Activated CD4-positive, alpha-beta T cell treated with anti-CD3 and anti-CD28 coated beads for 36 hours (primary cell): ENCODE measurements at places on chromosomes 16 and 17.
A peak's percentile ranks its signal among the peaks of the same experiment; 100 is the strongest.

GRCh38 chr16:28064706-28065249 is 1.3 kb upstream of the GSG1L start:
- DNase-seq: no peak

DNA sequence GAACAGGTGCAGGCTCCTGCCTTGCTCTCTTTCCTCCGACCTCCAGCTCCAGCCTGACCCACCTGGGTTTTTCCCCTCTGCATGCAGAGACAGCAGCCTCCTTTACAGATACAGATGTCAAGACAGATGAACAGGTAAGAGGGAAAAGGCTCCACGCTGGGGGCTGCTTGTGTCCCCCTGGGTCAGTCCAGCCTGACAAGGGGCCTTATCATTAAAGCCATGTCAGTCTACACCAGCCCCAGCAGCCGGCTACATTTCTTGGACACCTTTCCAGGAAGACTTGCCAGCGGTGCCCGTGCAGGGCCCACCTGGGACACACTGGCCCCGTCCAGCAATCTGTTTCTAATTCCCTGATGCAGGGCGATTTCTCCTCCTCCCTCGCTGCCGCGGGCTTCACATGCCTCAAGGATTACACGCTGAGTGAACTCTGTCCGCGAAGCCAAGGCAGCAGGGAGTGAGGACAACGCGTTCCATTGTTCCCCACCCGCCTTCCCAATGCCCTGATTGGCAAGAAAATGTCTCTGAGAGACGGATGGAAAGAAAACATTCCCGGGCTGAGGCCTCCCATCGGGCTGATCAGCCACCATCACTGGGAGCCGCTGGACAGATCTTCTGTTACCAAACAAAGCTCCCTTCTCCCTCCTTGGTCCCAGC is 184.7 kb downstream of the C16orf95 start:
- DNase-seq: no peak

GRCh38 chr17:73482894-73483293 is 161.4 kb downstream of the SDK2 start:
- no peak for DNase-seq

DNA sequence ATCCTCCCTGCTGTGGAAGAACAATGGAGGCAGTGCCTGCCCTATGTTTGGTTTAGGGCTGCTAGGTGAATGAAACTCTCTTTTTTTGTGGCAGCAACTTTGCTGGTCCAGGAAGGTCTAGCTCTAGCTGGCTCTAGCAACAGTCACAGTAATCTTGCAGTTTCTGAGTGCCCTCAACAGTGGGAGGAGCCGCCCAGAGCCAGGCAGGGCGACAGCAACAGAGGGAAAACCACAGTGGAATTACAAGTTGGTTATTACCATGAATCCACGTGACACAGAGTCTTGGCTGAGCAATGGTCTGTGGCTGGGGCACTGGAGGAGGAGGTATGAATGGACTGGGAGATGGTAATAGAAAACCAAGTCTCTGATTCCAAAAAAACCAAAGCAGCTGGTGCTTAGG is 10.3 kb downstream of the HSPB9 start:
- DNase-seq: peak; percentile 71

GRCh38 chr16:2235695-2236336 is 428 bp upstream of the DNASE1L2 start:
- no peak for DNase-seq

DNA sequence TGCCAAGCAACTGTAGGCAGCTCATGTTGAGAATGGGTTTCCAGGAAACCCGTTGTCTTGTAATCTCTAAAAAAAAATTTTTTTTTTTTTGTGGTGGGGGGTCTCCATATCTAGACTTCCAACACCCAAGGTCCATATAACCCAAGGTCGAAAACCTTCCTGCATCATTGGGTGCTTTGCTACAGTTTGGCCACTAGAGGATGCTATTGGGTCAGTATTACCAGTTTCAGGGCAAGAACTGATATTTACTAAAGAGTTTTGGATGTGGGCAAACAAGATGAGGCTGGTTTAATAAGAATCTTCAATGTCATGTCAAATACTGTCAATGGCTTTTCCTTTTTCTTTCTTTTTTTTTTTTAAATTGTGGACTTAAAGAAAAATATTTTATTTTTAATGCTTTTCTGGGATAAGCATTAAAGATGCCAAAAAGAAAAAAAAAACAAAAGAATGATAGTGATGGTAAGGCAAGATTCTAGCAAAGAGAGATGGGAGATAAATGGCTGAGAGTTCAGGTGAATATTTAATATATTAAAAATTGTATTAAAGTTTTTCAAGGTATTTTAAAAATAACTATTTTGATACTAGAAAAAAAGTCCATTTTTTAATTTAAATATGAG is 62.2 kb downstream of the DHRS7C start:
- DNase-seq: no peak

DNA sequence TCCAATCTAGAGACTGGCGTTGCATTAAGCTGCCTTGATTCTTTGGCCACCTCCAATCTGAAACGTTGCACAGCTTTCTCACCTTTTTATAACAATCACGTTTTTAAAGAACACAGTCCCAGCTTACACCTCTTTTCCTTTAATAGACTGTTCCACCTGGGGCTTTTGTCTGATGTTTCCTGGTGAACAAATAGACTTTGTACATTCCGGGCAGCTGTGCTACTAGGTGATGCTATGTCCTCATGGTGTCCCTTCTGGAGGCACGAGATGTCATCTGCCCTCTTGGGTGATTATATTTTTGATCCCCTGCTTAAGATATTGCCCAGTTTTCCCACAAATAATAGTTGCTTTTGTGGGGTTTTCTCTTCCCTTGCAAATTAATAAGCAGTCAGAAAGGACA is 225.5 kb downstream of the SOX9 start:
- no peak for DNase-seq

DNA sequence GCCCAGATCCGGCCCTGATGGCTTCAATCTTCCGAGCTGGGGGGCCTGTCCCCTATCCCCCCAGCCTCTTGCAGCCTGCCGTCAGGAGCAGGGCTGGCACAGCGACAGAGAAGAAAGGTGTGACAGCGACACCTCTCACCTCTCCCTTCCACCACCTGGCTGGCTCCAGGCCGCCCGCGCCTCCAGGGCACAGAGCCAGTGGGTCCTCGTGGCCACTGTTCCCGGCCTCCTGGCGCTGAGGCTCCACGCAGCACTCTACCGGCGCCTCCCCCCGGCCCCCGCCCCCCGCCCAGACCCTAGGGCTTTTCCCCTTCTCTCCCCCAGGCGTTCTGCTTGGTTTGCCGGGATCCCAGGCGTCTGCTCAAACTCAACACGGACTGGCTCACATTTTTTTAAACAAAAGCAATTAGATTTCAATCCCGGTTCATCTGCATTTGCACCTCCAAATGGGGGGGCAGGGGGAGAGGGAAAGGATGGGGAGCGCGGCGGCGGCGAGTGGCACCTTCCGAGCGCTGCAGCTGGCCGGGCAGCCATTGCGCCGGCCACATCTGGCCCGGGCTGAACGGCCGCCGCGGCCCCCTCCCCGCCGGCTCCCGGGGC is 12.8 kb upstream of the CBX8 start:
- no peak for DNase-seq

DNA sequence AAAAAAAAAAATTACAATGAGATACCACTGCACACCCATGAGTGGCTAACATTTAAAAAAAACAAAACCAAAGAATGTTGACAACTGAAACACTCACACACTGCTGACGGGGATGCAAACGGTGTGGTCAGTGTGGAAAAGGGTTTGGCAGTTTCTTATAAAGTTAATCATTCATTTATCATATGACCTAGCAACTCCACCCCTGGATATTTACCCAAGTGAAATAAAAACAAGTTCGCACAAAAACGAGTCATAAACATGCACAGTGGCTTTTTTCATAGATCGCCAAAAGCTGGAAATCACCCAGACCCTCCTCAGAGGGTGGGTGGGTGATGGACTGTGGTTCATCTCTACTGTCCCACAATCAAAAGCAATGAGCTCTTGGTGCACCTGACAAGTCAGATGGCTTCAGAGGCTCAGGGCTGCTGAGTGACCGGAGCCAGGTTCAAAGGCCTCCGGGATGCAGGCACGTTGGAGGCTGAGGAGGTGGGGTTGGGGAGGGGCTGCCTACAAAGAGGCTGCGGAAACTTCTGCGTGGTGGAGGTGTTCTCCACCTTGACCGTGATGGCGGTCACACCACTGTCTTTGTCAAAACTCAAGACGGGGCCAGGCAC is 14.2 kb downstream of the RAB40B start:
- DNase-seq: no peak

- peak; percentile 80 for DNase-seq
Measured at GRCh38 chr16:14284930-14285512, 213.9 kb downstream of the MRTFB start.

- DNase-seq: no peak
Measured at GRCh38 chr16:88599092-88599733, 29.0 kb downstream of the ZC3H18 start.

DNA sequence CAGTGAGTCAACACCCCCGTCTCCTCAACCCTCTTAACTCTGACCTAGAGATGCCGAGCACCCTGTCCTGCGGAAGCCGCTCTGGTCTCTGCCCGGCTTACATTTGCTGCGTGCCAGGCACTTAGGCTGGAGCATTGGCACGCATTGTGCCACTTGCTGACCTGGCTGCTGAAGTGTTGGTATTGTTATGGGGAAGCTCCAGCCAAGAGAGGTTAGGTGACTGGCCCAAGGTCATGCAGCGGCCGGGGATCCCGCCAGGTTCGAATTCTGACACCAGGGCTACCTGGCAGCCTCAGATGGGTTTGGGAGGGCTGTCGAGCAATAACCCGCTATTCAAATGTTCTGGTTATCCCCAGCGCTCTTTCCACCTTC is 5.0 kb upstream of the HSD17B1 start:
- DNase-seq: no peak

DNA sequence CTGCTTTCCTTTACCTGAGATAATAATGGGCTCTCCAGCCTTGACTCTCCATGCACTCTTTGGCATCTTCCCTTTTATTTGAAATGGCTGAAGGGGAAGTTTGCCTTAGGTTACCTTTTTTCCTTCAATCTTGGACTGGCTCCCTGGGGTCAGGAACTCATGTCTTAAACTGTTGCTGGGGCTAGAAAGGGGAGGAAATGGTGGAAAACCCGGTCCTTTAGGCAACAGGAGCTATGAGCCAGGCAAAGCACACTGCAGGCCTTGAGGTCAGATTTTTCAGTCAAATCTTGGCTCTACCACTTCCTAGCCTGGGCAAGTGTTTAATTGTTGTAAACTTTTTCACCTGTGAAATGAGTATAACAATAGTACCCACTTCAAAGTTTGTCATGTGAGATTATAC is 30.2 kb downstream of the MINK1 start:
- no peak for DNase-seq

DNA sequence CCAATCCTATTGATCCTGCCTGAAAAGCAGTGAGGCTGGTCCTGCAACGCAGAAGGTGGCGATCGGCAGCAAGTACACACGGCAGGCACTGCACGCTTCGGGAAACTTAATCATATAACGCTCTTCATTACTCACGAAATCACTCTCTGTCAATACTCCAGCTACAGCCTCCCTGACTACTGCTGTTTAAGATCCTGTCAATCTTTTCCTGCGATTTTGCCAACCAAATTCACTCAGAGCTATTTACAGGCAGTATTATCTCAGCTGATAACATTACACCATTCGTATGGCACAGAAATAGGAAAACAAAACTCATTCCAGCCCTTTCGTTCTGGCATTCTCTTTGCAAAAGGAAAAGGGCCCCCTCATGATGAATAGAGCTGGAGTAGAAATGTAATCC is 262.4 kb upstream of the CDH8 start:
- DNase-seq: no peak

DNA sequence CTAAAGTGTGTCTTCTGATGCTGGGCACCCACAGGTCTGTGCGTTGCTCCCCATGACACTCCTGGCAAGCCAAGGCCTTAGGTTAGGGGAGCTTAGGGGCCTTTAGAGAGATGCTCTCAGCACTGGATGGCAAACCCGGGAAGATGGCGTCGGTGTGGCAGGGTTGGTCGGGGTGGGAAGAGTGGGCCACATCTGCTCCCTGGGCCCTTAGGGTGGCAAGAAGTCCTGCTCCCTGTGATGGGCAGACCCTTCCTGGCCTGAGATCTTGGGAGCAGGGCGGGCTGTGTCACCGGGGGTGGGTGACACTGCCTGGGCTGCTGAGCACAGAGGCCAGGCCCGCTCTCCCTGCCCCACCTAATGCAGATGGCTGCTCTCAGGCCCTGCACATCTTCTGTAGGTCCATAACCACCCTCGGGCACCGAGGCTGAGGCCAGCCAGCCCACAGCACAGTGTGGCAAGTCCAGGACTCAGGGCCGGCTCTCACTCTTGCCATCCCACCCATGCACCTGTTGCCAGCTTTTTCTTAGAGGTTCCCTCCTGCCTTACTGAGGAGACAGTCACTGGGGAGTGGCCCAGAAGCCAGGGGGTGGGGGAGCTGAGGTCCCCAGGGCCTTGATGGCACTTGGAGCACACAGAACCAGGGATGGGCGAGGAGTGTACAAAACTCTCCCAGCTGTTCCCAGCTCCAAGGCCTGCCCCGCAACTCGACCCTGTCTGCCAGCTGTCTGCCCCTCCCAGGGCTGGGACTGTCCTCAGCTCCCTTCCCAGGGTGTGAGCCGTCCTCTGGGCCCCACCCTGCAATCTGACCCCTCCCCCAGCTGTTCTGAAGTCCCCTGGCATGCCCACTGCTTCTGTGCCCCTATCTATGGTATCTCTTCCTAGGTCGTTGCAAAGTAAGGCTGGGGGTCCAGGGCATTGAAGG is 4.4 kb upstream of the MTSS2 start:
- no peak for DNase-seq

DNA sequence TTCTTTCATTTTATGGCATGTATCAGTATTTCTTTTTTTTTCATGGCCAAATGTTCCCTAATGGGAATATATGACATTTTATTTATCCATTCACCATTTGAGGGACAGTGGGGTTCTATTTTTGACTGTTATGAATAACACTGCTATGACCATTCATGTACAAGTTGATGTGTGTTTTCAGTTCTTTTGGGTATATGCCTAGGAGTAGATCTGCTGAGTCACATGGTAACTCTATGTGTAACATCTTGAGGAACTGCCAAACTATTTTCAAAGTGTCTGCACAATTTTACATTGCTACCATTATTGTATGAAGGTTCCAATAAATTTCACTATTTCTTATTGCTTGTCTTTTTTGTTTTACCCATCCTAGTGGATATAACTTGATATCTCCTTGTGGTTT is 223.0 kb downstream of the TANC2 start:
- DNase-seq: no peak

DNA sequence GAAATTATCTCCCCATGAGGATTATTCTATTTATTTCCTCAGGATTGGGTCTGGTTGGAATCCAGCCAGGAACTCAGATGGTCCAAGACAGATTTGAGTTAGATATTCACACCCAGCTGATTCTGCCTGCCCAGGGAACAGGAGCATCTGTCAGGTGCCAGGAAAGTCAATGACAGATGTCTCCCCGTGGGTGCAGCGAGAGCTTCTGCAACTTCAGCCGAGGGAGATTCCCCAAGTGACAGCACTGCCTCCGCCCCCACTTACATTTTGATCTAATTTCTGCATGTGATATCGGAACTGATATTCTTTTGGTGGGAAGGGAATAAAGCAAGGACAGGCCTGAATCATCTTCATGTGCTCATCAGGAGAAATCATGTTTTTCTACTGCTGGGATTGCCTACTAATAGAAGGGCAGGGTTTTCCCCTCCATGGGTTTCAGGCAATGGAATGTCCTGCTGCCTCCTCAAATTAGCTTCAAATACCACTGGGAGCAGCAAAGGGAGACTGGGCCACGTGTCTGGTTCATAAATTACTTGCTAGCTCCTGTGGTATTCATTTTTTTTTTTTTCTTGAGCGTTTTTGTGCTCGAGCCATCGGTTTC is 15.7 kb upstream of the DHX8 start:
- DNase-seq: no peak
